ENCODE measurements at places on chromosomes 4 and X.

DNA sequence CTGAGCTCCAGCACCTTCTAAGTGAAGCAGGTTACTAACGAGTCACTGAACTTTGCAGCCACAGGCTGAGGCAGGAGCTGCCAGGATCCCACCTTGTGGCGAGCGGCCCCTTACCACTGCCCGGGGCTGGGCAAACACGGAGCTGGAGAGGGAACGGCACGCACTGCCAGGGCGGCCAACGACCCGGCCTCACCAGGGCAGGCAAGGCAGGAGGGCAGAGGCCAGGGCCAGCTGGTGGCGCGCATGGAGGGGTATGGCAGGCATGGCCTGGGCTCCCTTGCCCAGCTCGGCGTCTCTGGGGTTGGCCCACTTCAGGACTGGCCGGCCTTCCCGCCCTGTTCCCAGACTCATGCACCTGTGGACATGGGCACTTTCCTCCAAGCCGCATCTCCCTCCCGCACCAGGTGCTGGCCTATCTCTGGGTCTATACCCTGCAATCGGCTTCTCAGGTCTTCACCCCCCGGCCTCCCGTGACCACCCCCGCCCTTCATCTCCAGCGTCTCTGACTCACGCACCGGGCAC is 64.9 kb downstream of the FAM53A start:
- no peak for DNase-seq

DNA sequence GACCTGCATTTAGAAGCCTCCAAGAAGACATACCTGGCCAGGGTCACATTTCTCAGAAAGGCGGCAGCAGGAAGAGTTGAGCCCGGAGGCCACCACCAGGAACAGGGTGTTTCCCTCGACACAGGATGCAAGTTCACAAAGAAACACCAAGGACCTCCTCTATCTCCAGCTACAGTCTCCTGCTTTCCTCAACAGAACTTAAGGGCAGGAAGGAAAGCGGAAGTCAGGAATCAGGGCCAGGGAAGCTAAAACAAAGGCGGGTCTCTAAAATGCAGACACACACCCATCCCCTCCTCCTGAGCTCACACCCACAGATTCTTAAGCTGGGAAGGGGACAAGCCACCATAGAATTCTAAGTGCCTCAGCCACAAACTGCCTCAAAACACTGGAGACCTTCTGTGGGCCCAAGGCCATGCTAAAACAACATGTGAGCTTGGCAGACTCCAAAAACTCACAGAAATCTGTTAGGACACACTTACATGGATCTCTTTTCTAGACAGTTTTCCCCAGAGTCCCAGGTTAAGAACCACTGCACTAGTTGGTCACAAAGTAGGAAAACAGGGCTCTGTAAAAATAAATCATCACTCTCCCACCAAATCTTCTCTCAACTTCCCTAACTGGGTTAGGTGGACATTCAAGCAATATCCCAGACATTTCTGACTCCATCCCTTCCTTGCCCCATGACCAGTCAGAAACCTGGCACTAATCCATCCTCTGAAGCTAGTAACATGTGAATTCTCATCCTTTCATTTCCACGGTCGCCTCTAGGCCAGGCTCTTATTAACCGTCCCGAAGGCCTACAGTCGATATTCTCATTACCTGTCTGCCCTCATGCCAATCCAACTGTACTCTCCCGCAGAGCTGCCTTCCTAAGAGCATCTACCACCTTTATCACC is 163.2 kb downstream of the APBB2 start:
- no peak for DNase-seq

- no peak for DNase-seq
Observed at GRCh38 chr4:89316931-89317366, 9.3 kb upstream of the GPRIN3 start.

- DNase-seq: no peak
Observed at GRCh38 chrX:110341189-110342035, 17.2 kb upstream of the RTL9 start.

- no peak for DNase-seq
Observed at GRCh38 chr4:151460434-151460833, 51.5 kb downstream of the FHIP1A start.

DNA sequence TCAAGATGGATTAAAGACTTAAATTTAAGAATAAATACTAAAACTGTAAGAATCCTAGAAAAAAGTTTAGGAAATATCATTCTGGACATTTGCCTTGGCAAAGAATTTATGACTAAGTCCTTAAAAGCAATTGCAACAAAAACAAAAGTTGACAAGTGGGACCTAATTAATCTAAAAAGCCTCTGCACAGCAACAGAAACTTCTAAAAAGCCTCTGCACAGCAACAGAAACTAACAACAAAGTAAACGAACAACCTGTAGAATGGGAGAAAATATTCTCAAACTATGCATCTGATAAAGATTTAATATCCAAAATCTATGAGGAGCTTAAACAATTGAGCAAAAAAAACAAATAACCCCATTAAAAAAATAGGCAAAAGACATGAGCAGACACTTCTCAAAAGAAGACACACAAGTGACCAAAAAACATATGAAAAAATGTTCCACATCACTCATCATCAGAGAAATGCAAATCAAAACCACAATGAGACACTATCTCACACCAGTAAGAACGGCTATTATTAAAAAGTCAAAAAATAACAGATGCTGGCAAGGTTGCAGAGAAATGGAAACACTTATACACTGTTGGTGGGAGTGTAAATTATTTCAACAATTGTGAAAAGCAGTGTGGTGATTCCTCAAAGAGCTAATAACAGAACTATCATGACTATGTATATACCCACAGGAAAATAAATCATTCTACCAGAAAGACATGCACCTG is 5.5 kb upstream of the OPRPN start:
- DNase-seq: no peak

GRCh38 chrX:4670606-4671005 is 957.2 kb upstream of the PRKX start:
- no peak for DNase-seq

DNA sequence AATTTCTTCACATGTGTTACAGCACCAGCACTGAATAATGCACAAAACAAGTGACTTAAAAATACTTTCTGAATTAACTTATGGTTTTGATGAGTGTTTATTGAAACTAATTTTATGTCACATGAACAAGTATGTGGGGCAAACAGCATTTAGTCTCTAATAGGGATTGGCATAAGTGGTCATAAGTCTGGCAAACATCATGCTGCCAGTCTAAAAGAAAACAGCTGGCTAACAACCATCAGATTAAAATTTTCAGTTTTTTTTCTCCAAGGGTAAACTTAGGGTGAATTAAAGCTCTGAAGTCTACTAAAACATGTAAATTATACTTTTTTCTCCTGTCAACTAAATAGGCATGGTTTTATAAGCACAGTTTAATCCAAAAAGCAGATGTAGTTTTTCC is 1014.2 kb downstream of the FAT4 start:
- DNase-seq: no peak

DNA sequence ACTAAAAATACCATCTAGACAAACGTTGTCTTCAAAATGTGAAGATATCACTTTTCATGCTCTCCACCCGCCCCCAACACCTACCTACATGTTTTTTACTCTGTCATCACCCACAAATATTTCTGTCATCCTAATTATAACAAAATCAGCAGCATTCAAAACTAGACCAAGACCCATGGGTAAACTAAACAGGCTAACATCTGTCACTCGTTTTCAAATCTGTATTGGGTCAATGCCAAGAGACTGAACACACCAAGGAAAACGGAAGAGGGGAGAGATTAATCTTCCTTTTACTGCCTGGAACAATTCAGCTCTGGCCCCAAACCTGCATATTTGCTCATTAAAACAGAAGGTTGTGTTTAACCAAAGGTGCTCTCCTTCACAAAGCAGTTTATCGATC is 17.5 kb downstream of the FAM184B start:
- DNase-seq: no peak

- no peak for DNase-seq
Observed at GRCh38 chr4:107630185-107630705, 89.8 kb downstream of the PAPSS1 start.

DNA sequence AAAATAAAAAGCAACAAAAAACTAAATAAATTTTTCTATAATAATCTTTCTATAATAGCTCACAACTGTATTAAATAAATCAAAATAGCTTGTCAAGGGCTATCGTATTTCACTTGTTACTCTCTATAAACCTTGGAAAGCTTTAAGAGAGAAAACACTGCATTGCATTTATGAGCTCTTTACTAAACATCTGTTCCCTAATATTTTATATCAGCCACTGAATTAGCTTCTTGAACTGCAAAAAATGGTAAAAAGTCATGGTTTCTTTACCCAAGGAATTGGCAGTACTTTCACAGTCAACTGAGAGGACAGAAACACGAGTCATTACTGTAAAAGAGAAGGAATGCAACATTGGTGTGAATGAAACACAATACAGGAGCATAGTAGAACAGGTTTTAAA is 671.2 kb downstream of the PCDH18 start:
- DNase-seq: no peak

GRCh38 chrX:34503119-34503518 is 154.0 kb downstream of the TMEM47 start:
- DNase-seq: no peak

GRCh38 chr4:140078366-140078765 is 75.6 kb downstream of the MAML3 start:
- DNase-seq: no peak

DNA sequence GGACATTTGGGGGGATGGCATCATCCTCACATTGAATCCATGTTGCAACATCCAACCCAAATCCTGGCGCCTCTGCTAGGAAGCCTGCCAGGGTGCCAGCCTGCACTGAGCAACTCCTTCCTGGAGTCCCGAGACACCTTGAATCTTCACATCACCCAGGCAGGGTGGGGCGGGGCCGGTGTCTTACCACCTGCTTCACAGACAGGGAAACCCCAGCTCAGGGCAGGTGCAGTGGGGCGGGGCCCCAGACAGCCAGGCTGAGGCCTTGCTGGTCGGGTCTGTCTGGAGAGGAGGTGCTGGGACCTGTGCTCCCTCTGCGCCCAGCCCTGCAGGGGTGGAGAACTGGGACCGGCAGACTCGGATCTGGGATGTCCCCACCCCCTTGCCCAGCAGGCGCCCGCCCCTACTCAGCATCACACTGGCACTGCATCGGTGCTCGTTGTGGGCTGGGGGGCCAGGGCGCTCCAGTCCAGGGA is 31.5 kb upstream of the HTRA3 start:
- DNase-seq: no peak

DNA sequence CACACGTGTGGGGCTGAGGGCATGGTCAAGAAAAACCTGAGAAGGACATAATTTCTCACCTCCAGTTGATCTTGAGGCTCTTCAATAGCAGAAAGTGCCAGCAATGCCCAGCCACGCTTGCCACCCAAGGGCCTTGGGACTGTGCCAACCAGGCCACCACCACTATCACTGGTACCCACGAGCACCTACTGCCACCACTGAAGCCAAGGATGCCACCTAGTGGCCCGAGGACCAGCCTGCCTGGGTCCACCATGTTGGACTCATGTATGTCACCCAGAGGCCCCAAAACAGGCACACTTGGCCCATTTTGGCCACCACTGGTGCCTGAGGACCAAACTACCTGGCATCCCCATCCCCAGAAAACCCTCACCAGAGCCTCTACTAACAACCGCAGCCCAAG is 191.8 kb downstream of the ADAM29 start:
- no peak for DNase-seq

- no peak for DNase-seq
Observed at GRCh38 chrX:120111611-120112010, 4.1 kb downstream of the RHOXF1 start.

GRCh38 chr4:19883841-19884240 is 367.9 kb upstream of the SLIT2 start:
- no peak for DNase-seq

- no peak for DNase-seq
Observed at GRCh38 chr4:4426511-4427120, 39.7 kb downstream of the NSG1 start.

Data from hypothalamus (tissue), 51 donors.